Endodermal cell (in vitro differentiated cells): ENCODE measurements at places on chromosomes 7 and 10. TPM values are rescaled to one million over a fixed set of nuclear protein-coding genes. Genes with fewer than 3 reads are reported as not detected.

- DNase-seq: peak; percentile 41
- H3K27me3 ChIP-seq: no peaks in the 10 kb centered on the region
- no peaks in the 10 kb centered on the region for H3K4me1 ChIP-seq
- H3K4me3 ChIP-seq: no peak overlapping the region
- no peak overlapping the region for H3K27ac ChIP-seq
These were observed 776 bp upstream of the CALML3 start for GRCh38 chr10:5523796-5524574.

DNA sequence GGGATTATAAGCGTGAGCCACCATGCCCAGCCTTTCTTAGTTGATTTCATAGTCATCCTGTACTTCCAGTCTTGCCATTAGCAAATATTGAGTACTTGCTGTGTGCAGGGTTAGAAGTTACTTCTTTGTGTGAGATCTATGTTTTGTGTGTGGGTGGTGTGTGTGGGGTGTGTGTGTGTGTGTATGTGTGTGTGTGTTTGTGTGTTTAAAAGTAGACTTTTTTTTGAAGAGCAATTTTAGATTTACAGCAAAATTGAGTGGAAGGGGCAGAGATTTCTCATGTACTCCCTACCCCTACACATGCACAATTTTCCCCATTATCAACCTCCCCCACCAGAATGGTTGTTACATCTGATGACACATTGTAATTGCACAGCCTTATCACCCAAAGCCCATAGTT is 48.2 kb downstream of the KAT6B start:
- peaks cover 3% of the 10 kb centered on the region for H3K4me1 ChIP-seq
- no peak for DNase-seq
- no peaks in the 10 kb centered on the region for H3K27me3 ChIP-seq
- no peak overlapping the region for H3K27ac ChIP-seq
- no peaks in the 10 kb centered on the region for H3K36me3 ChIP-seq
- H3K4me3 ChIP-seq: no peak overlapping the region

GRCh38 chr10:129280155-129280502 is 186.9 kb upstream of the MGMT start:
- H3K27ac ChIP-seq: no peak overlapping the region
- H3K27me3 ChIP-seq: no peaks in the 10 kb centered on the region
- H3K4me1 ChIP-seq: no peaks in the 10 kb centered on the region

DNA sequence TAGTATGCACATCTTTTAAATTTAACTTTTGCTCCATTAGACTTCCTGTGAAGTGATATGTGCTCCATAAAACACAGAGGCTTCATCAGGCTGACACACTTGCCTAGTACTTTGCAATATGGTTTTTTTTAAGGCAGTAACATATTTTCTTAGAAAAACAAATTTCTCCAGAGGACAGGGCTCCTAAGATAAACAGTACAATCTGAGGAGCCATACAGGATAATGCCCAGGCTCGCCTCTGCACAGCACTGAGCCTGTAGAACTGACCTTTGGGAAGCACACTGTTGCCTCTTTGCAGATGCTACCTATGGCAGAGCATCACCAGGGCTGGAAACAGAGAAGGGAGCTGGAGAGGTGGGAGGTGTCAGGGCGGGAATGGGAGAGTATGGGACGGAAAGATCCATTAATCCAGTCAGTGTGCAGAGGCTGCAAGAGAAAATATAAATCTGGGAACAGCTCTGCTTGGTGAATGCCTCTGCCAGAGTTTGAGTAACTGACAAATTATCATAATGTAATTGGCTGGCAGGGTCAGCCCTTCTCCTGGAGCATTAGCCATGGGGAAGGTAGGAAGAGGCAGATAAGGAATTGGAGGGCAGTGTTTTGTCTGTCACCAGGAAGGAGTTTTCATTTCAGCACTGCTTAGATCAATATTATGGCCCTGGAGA is 132.3 kb downstream of the CREB5 start:
- no peaks in the 10 kb centered on the region for H3K4me1 ChIP-seq
- H3K27ac ChIP-seq: no peak overlapping the region
- no peaks in the 10 kb centered on the region for H3K36me3 ChIP-seq
- H3K27me3 ChIP-seq: no peaks in the 10 kb centered on the region
- no peak overlapping the region for H3K4me3 ChIP-seq
- no peak for DNase-seq

DNA sequence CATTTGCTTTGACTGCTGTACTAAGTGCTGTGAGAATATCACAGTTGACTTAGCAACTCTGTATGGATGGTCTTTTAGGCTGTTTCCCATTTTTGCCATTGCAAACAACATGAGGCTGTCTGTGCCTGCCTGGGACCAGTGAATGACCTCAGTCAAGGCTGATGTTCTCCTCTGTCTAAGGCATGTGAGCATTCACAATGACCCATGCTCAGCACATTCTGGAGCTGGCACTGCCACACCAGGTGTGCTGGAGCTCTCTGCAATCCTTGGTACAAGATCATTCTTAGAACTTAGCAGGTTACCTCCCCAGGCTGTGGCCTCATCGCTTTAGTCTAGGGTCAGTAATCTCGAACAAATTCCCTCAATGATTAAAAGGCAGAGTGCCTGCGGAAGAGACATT is 61.9 kb downstream of the SH3PXD2A start:
- H3K4me1 ChIP-seq: no peaks in the 10 kb centered on the region
- no peaks in the 10 kb centered on the region for H3K36me3 ChIP-seq
- H3K27me3 ChIP-seq: no peaks in the 10 kb centered on the region
- DNase-seq: no peak

DNA sequence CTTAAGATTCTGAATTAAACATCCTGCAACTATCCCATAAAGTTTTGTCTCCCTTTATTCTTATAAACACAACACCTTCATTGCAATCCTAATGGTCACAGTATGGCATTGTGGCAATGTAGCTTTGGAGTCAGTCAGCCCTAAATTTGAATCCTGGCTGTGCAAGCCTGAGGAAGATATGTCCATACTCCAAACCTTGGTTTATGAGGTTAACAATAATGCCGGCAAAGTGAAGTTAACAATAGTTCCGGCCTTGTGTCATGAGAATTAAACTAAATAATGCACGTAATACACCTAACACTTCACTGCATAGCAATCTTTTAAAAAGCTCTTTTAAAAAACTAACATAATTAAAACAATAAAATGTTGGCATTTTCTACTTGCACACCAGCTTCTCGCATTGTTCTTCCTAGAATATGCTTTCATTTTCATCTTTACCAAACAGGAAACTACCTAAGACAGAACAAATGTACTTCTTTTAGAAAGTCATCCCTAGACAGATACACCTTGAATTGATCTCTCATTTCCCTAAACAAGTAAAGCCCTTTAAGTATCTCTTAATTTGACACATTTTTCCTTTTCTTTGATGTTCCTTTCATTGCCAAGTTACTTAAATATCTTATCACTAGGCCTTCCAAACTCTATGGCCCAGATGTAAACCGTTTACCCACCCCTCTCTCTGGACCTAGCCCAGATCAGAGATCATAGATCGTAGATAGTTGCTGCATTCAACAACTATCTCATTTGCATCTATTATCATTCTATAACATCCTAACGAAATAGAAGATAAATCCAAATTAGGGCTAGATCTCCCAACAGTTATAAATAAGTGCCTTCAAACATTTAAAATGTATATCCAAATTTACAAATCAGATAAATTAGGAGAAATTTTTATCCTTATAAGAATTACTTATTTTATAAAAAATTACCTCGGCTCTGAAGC is 66.7 kb downstream of the CREB3L2 start:
- H3K4me3 ChIP-seq: no peak overlapping the region
- no peaks in the 10 kb centered on the region for H3K27me3 ChIP-seq
- H3K27ac ChIP-seq: no peak overlapping the region
- no peak for DNase-seq
- H3K4me1 ChIP-seq: peaks cover 10% of the 10 kb centered on the region

DNA sequence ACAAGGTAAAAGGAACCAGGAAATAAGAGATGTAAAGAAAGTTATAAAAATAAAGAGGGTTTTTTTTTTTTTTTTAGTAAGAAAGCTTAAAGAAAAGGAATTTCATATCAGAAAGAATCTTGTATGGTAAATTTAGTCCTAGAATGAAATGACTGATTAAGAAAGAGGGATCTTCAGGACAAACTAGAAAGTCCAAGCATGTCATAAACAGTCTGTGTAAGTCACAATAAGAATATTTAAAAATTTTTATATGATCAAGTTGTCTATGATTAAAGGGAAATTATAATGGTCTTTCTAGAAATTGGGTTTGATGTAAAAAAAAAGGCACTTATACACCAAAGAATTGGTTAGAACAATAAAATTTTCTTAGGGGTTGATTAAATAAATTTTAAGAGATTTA is 289.5 kb downstream of the XPNPEP1 start:
- no peak for DNase-seq
- H3K27me3 ChIP-seq: no peaks in the 10 kb centered on the region
- H3K36me3 ChIP-seq: no peaks in the 10 kb centered on the region
- H3K4me1 ChIP-seq: no peaks in the 10 kb centered on the region
- no peak overlapping the region for H3K27ac ChIP-seq

Gene HTR5A
- 0.46 TPM in 1 of 3 replicates, not detected in the others for total RNA-seq
